Colonic mucosa (tissue), 4 donors: ENCODE measurements at places on chromosomes 7 and 10. TPM values are rescaled to one million over a fixed set of nuclear protein-coding genes. Genes with fewer than 3 reads are reported as not detected.

The PHYHIPL gene
- total RNA-seq, result not detected

The UPK3BL1 gene
- total RNA-seq, result 21.9 TPM

The ASB10 gene
- not detected for total RNA-seq

The SPDYE8 gene
- total RNA-seq, result not detected

The PANK1 gene
- 22.8 TPM for total RNA-seq

The LZTS2 gene
- 36.5 TPM for total RNA-seq

The ADK gene
- 27.6 TPM for total RNA-seq

- DNase-seq, result no peak
Measured at GRCh38 chr10:7441403-7442147, 30.7 kb upstream of the SFMBT2 start.

DNA sequence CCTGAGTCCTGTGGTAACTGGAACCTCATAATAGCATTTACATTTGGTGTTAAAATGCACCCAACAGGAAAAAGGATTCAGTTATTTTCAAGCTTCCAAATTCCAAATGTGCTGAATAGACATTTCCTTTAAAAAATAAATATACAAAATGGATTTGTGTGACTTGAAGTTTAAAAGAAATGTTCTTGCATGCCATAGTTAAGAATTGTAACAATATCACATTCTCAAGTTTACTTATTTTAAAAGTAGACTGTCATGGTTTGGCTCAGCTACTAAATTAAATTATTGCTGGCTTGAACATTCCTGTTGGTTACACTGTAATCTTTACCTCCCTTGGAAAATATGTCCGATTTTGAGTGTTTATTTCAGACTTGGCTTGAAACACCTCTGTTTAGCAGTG lies 31.5 kb downstream of the BICC1 start:
- no peak for DNase-seq

GRCh38 chr10:70925377-70926225 lies 37.2 kb upstream of the PCBD1 start:
- DNase-seq, result peak; percentile 32

DNA sequence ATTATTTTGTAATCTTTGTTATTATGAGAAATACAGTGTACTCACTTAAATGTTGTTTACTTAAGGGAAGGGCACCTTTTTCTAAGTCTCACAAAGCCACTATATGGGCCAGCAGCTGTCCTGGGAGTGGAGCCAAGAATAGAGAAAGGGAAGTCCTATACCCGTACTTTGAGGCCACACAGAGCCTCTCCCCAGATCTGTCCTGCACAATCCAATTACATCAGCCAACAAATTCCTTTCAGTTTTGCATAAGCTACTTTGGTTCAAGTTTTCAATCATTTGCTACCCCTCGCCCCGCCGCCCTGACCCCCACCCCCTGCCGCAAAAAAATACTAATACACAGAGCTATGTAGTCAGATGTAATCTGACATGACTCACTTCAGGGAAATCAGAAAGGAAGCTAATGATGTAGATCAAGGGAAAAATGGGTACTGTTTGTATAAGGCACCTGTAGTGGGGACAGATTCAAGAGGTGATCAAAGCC lies 297.4 kb upstream of the NEBL start:
- DNase-seq, result peak; percentile 76

DNA sequence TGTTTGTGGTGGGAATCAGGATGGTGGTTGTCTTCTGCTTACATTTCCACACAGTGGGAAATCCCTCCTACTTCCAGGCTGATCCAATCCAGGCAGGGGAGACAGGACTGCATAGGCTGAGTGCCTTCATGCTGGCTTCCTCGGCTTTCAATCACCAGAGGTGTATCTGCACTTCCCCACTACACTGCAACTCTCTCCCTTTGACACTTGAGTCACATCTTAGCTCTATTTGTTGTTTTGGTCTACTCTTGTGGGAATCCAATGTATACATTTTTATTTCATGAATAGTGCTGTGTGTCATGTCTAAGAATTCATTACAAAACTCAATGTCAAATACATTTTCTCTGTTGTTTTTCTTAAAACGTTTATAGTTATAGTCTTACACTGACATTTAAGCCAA lies 735.6 kb downstream of the XPNPEP1 start:
- DNase-seq, result no peak

- no peak for DNase-seq
Measured at GRCh38 chr10:72146071-72146470, 57.7 kb upstream of the SPOCK2 start.

DNA sequence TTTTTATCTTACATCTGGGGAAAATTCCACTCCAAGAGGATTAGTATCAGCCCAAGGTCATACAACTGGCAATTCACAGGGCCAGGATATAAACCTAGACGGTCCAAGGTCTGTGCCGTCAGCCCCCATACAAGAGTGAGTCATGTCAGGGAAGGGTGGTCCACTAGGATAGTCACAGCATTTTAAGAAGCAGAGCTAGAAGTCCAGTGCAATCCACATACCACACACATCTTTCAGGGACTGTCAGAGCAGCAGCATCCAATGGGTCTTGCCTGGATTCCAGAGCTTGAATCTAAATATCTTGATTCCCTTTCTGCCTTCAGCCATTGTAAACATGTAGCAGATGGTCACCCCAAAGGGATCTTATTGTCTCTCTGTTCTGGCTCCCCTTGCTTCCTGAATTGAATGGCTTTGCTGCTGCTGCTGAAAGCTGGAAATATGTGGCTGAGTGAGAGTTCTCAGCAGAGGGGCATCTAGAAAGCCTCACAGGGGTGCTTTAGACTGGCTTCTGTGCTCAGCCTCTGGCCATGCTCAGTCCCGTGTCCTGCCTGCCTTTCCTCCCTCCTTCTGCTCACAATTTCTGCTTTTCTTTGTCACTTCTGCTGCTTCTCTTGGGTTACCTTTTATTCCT lies 9.9 kb upstream of the OR6V1 start:
- no peak for DNase-seq

DNA sequence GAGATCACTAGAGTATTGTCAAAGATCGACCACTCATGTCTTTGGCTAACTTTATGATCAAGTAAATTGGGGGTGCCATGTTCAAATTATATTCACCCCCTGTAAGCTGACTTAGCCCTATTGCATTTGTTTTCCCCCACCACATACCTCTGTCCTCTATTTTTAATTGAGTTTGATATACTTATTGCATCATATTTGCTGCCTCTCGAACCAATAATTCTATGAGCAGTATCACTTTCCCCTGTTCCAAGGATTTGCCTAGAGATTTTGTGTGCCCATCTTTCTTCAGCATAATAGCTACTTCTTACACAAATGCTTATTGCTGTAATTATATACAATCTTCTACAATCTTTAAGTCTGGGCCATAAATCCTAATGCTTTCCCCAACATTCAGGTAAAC lies 245.2 kb downstream of the COBL start:
- no peak for DNase-seq

DNA sequence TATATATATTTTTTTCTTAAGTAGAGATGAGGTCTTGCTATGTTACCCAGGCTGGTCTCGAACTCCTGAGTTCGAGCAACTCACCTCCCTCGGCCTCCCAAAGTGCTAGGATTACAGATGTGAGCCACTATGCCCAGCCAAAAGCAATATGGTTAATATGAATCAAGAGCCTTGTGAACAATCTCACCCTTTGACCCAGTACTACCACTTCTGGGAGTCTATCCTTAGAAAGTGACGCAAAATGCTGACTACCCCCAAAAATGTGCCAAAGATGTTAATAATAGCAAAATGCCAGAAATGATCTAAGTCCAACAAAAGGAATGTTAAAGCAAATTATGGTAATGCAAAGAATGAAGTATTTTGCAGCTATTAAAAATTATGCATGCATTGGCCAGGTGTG lies 44.3 kb downstream of the HOXA1 start:
- DNase-seq, result no peak

DNA sequence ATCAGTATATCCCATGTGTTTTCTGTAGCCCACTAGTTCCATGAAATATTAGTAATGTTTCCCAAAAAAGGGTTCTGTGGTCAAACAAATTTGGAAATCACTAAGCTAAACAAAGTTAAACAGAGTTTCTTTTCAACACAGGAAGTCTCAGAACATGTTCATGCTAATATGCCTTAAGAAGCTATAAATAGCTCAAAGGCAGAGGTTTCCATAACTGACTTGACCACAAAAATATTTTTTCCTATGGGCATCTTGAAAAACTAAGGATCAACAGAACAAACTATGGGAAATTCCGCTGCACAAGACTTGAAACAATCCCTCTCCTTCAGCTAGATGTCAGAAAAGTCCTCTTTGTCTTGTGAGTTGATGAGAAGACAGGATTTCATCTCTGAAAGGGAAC lies 59.7 kb downstream of the SEM1 start:
- DNase-seq, result no peak

DNA sequence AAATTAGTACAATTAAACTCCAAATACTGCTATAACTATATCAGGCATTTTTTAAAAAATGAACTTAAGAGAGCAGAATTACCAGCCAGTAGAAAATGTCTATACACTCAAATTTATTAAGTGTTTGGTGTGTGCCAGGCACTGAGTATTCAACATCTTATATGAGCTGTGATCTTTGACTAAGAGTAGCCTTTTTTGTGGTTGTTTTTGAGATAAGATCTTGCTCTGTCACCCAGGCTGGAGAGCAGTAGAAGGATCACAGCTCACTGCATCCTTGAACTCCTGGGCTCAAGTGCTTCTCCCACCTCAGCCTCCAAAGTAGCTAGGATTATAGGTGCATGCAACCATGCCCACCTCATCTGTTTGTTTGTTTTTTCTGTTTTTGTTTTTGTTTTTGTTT lies 102.5 kb upstream of the CELF2 start:
- DNase-seq, result no peak

DNA sequence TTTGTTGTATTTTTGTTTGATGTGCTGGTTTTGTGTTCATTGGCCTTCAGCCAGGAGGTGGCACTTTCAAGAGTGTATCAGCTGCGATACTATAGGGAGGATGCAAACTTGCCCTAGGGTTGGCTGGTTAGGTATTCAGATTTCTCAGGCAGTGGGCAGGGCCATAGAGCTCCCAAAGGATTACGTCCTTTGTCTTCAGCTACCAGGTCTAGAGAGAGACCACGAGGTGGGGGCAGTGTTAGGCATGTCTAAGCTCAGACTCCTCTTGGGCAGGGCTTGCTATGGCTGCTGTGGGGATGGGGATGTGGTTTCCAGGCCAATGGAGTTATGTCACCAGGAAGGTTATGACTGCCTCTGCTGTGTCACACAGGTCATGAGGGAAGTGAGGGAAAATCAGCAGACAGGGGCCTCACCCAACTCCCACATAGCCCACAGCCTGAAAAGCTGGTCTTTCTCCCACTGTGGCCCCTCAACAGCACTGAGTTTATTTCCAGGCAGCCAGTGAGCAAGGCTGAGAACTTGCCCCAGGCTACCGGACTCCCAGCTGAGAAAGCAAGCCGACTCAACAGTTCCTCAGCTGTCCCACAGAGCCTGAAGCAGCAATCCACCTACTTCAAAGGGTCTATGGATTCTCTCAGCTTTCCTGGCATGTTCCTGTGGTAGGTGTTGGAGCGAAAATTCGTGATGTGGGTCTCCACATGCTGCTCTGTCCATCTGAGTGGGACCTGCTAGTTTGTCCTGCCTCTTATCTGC lies 227.4 kb upstream of the COBL start:
- DNase-seq, result no peak

DNA sequence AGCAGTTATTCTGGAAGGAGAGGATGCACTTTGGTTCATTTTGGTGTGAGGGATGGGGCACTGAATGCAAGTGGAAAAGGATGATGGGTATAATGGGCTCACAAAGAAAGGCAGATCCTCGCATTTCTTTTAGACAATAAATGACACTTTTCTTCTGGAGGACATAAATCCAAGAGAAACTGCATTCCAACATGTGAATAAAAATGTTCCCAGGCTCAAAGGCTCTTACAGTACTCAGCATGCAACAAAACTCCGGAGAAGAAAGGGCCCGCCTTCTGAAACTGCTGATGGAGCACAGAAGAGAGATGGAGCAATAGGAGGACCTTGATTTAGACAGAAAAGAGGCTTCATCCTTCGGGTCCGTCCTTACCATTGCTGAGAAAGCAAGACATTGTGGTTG lies 538.2 kb upstream of the DPP6 start:
- DNase-seq, result no peak

GRCh38 chr7:43379210-43379609 lies 203.7 kb upstream of the STK17A start:
- no peak for DNase-seq

- DNase-seq, result peak; percentile 70
Measured at GRCh38 chr7:17939606-17940301, 540 bp downstream of the SNX13 start.

DNA sequence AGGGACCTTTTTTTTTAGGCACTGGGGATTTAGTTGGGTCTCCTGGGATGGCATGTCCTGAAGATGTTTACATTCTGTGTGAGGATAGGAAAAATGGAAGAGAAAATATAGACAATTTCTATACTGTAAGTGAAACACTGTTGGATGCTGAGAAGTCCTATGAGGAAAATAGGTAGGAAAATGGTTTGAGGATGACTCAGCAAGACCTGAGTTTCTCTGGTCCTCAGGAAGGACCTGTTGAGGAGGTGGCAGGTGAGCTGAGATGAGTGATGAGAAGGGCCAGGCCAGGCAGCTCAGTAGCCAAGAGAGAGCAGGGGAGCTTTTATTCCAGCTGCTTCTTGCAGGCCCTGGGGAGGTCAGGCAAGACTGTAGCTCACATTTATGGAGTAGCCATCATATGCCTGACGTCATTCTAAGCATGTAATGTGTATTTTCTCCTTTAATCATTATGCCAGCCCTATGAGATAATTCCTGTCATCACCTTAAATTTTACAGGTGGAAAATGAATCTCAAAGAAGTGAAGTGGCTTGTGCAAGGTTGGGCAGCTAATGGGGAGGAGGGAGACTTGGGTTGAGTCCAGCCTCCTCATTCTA lies 19.1 kb upstream of the LRRC18 start:
- DNase-seq, result no peak

GRCh38 chr7:142959202-142959601 lies 3.0 kb downstream of the KEL start:
- DNase-seq, result no peak

DNA sequence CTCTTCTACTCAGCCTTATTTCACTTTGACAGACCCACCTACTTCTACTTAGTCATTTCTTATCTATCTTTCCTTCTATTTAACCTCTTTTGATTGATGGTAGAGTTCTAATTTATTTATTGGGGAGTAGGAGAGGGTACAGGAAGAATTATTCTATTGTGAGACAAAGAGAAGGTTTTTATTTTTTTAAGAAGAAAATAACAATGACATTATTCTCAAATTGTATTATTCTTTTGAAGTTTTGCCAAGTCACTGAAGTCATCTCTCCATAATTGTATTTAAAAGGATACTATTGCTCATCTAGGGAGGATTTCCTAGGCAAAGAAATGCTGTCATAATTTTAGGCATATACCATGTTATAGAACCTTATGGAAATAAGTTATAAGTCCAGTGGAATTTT lies 52.7 kb downstream of the ITGB8 start:
- DNase-seq, result no peak

GRCh38 chr7:99694201-99694911 lies 14.6 kb upstream of the CYP3A5 start:
- DNase-seq, result no peak
